Ecto neural progenitor cell (in vitro differentiated cells): ENCODE measurements at places on chromosomes 16 and 17.

GRCh38 chr16:30145657-30146056, 22.6 kb upstream of the MAPK3 start:
- DNase-seq = no peak

DNA sequence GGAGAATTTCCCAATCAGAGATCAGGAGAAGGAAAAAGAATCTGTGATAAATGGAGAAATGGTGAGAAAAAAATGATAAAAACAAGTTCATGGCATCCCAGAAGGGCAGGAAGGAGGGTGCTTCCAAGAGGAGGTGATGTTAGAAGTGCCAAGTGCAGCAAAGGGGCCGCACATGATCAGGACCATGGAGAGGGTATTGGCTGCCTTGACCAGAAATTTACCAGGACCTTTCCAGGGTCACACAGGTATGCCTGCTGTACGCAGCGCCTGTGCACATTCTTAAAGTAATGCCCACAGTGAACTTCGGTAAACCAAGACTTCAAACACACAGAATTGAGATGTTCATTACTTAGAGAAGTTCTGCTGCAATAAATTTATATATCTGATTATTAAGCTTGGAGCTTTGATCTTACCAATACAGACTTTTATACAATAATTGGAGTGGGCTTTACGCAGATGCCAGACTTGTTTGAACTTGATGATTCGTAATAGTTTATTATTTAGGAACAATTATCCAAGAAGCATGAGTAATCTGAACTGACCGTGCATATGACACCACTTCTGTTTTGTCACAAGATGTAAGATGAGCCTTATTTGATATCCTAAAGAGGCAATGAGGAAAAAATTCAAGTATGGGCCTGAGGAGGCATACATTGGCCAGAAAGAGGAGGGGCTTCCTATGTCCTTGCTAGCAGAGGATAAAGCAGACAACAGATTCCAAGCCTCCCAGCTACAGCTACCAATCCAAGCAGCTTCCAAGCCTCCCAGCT, 2.2 kb upstream of the KRT33A start:
- DNase-seq = no peak

DNA sequence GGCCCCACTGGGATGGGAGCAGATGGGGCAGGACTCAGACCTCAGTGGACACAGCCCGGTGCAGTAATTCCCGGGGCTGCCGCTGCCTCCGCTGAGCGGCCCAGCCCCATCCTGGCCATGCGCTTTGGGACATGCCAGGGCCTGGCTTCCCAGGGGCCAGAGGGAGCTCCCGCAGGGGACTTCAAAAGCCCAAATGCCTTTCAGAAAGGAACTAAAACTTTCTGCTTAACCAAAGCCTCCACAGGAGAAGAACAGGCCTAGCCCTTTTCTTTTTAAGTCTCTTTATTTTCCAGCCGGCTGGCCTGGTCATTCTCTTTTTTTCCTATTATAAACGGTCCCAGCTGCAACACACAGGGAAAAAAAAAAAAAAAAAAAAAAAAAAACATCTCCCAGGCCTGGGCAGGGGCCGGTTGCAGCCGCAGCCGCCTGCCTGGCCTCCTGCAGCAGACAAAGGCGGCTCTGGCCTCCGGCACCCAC, 10.7 kb upstream of the ZNF423 start:
- peak; percentile 86 for DNase-seq

GRCh38 chr17:79176792-79177601, 102.4 kb downstream of the ENGASE start:
- DNase-seq = no peak

GRCh38 chr17:1511290-1511689, 5.1 kb downstream of the INPP5K start:
- no peak for DNase-seq

DNA sequence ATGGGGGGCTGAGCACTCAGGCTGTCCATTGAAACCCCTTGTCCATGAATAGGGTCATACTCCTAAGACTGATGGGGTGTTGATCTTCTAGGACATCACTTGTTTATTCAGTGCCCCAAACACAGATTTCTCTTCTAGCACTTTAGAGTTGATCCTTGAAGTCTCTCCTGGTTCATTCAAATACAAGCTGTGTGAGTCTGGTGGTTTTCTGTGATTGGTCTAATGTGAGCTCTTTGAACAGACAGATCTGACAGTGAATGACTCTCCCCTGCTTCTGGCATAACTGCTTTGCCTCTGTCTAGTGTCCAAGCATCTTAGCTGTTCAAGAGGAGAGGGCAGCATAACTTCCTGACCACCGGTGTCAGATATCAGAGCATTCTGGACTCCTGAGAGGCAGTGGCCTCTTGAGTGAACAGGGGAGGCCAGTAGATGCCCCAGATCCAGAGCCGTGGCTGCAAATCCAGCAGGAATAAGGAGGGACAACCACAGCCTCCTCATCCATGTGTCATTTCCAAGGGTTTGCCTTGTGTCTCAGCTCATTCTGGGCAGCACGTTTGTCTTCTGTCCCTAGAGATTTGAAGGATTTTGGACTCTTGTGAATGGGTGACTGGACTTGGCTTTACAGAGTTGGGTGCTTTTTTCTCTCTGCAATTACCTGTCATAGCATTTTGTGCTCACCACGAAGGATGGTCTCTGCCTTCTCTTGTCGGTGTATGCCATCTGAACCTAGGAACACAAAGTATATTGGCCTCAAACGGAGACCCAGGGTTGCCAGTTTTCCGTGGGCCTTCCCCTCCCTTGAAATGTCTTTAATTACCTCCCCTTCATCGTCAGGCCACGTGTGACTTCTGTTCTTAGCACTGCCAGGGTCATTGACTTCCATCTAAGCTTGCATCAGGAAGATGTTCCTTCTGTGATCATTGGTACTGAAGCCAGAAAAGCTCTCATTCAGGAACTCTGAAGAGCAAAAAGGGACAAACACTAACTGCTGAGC, 13.9 kb upstream of the CLEC18C start:
- DNase-seq = no peak

DNA sequence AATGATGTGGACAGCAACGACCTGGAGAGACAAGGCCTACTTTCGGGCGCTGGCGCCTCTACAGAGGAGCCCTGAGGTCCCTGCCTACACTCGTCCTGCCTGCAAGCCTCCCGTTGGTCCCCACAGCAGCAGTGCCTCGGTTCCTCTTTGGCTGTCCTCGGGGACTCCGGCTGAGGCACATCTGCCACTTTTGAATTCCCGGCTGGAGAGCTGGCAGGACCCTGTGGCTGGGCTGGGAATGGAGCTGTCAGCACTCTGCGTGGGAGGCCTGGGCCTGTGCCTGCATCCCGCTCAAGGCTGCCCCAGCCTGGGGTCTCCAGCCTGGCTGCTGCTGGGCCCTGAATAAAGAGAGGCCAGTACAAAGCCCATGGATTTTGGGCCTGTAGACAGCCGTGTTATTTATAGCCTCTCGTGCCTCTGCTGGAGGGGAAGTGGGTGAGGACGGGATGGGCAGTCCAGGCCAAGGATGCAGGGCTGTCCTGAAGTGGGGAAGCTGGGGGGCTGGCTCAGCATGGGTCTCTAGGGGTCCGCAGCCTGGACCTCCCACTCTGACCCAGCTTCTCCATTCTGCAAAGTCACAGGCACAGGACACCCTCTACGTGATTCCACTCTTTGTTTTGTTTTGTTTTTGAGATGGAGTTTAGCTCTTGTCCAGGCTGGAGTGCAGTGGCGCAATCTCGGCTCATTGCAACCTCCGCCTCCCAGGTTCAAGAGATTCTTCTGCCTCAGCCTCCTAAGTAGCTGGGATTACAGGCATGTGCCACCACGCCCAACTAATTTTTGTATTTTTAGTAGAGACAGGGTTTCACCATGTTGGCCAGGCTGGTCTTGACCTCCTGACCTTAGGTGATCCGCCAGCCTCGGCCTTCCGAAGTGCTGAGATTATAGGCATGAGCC, 10.6 kb upstream of the SPNS2 start:
- DNase-seq = no peak

DNA sequence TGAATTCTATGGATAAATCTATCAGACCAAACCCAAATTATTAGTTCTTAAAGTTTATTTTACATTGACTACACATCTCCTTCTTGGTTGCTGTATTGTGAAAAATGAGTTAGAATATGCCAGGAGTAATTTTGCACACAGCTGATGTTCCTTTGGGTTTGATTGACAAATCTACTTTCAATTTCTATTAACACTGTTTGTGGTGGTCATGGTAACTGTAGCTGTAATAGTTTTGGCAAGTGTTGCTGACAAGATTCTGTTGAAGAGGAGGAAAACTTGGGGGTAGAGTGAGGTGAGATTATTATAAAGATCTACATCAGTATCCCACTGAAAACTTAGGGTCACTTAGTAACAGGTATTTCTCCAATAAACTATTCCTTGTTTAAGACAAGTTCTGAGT, 30.3 kb downstream of the MRTFB start:
- DNase-seq = no peak

DNA sequence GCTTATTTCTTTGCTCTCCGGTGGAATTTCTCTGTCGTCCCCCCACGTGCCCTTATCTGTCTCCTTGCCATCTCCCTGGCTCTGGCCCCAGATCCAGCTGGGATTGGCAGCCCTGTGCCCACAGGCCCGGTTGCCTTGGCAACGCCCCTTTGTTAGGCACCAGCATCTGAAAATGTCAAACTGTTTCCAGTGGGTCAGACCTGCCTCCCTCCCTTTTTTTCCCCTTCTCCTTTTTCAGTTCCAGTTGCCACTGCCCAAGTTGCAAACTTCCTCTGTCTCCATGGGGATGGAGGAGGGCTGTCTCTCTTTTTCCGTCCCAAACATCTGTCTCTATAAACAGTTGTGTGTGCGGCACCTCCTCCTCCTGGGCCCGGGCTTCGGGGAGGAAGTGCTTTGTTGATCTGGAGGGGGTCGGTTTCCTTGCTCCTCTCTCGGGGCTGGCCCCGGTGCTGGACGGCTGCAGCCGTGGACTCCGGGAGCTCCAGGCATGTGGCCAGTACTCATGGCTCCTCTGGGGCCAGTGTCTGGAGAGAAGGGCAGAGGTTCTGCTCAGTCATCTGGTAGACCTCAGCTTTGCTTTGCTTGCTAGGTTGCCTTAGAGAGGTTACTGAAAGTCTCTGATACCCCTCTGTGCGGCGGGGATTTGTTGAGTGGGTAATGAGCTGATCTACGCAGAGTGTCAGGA, 35.3 kb downstream of the SOCS3 start:
- DNase-seq = no peak

DNA sequence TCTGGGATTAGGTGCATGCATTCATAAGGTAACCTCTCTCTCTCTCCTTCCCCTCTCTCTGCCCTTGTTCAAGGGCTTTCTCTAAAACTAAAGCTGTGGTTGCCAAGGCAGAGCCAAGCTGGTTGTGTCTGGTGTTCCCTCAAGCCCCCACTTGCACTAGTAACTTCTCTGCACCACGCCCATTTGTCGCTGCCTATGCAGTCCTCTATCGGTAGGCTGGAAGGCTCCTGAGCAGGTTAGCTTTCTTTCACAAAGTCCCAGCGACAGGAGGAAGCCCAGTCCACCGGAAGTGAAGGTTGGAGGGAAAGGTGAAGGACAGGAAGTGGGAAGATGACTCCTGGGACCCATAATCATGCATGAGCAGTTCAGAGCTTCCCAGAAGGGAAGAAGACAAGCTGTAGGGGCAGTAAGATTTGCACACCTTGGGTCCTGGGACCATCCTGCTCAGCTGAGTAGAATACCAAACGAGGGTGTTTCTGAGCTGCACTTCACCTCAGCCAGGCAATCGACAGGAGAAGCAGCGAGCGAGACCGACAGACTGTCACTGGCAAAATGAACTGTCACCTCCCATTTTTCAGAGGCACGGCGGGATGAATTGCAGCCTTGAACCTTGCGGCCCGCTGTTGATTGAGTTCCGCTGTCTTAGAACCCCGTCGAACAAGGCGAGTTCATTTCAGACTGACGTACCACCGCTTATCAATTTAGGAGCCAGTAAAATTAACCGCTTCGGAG, 14.7 kb upstream of the SKAP1 start:
- no peak for DNase-seq

DNA sequence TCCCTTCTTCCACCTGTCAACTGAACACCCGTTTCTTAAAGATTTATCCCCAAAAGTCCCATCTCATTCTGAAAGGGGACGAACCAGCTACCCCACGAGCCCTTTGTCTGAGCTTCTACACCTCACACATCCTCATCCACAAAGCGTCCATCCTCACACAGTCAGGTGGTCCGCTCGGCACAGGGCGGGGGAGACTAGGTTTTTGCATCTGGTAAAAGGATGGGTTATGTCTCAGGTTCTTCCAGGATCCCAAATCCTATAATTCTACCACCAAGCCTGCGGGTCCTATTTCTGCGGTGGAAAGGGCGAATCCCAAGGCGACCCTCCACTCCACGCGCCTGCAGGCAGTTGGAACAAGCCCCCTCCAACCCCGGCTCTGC, 458 bp downstream of the GFOD2 start:
- no peak for DNase-seq

DNA sequence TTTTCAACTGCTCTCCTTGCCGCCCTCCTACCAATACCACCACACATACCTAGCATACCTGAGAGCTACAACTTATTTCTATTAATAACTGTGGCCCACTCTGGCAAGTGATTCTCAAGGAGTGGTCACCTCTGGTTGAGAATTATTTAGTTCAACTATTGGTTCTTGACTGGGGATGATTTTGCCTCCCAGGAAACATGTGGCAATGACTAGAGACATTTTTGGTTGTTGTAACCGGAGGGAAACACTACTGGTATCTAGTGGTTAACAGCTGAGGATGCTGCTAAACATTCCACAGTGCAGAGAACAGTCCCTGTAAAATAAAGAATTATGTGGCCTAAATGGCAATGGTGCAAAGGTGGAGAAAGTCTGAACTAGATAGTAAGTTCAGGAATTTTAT, 96.7 kb downstream of the TRIM37 start:
- no peak for DNase-seq

DNA sequence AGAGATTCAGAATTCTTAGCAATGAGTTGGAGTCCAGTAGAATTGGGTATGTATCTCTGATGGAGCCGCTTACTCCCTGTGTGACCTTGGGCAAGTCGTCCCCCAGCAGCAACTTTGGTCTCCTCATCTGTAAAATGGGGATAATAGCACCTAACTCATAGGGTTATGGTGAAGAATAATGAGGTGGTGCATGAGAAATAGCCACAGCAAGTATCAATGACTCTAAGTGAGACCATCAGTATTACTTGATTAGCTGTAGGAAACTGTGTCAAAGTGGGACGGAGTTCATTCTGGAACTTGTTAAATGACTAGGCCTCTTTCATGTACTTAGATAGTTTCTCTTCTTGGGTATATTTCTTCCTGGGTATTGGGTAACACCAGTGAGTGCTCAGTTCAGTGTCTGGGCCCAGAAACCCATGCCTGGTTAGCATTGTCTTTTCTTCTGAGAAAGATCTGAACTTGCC, 6.4 kb downstream of the PRKCB start:
- DNase-seq = no peak

- DNase-seq = no peak
These were observed 8.3 kb upstream of the SDR42E1 start for GRCh38 chr16:82019535-82019934.
